ENCODE measurements at places on chromosomes 6 and 20. TPM values are rescaled to one million over a fixed set of nuclear protein-coding genes. Genes with fewer than 3 reads are reported as not detected.

DNA sequence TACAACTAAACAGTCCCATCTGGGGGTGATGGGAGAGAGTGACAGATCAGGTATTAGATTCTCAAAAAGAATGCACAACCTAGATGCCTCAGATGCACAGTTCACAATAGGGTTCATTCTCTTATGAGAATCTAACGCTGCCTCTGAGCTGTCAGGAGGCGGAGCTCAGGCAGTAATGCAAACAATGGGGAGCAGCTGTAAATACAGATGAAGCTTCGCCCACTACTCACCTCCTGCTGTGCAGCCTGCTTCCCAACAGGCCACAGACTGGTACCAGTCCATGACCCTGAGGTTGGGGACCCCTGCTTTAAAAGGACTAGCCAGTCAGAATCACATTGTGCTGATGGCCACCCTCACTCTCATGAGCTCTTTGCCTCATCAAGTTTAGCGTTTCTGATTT is 247.0 kb upstream of the KCNQ5 start:
- no peak for DNase-seq

DNA sequence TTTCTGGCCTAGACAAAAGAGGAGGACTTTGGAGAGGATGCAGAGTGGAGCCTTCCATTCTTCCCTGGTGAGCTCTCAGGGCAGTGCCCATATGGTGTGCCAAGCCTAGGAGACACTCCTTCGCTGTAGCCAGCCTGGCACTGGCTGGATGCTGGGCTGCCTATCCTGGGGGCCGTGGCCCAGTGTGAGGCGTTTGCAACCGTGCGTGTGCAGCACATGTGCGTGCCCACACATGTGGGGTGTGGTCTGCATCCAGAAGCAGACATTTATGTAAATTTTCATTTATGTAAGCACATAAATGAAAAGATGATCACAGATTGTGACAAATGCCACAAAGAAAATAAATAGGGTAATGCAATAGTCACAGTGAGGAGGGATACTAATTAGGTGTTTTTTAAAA is 35.8 kb upstream of the ZNF831 start:
- no peak for DNase-seq

GRCh38 chr20:8060977-8061376 is 41.4 kb upstream of the TMX4 start:
- DNase-seq = no peak

GRCh38 chr20:49969946-49970345 is 12.8 kb upstream of the SNAI1 start:
- DNase-seq = no peak

GRCh38 chr6:42190554-42191183 is 4.1 kb downstream of the GUCA1B start:
- DNase-seq = no peak

Gene BANF2
- not detected for total RNA-seq
